ENCODE measurements at places on chromosomes 3 and 15. TPM values are rescaled to one million over a fixed set of nuclear protein-coding genes. Genes with fewer than 3 reads are reported as not detected.

The TMIE gene
- total RNA-seq, result not detected

The UROC1 gene
- not detected for total RNA-seq

The CHRNB4 gene
- total RNA-seq, result 0.14 TPM

The LRRC49 gene
- 11.0 TPM for total RNA-seq

The PRSS50 gene
- not detected for total RNA-seq

The KY gene
- total RNA-seq, result not detected

The FILIP1L gene
- total RNA-seq, result 21.1 TPM

The TFRC gene
- total RNA-seq, result 52.3 TPM

The CCR8 gene
- total RNA-seq, result not detected

The GPR62 gene
- not detected for total RNA-seq

The PDCD10 gene
- 83.5 TPM for total RNA-seq

The SERPINI1 gene
- total RNA-seq, result 3.0 TPM

The SLC9C1 gene
- not detected for total RNA-seq

The TMEM207 gene
- total RNA-seq, result not detected

The INKA1 gene
- 20.1 TPM for total RNA-seq

The NUP210 gene
- not detected for total RNA-seq

The ZNF717 gene
- total RNA-seq, result 10.4 TPM

The FETUB gene
- 0.07 TPM for total RNA-seq

The PLA2G4B gene
- 4.5 TPM for total RNA-seq

The CFAP100 gene
- total RNA-seq, result not detected

The ACOX2 gene
- 0.34 TPM for total RNA-seq

The WDR76 gene
- 23.1 TPM for total RNA-seq

The CSTA gene
- 336 TPM for total RNA-seq

The BAHD1 gene
- 13.2 TPM for total RNA-seq

The CD276 gene
- total RNA-seq, result 107 TPM

The PSTPIP1 gene
- 7.1 TPM for total RNA-seq

The GPR27 gene
- total RNA-seq, result 0.20 TPM

The COL6A5 gene
- total RNA-seq, result not detected

The UPK1B gene
- 4.8 TPM for total RNA-seq

The CNOT10 gene
- total RNA-seq, result 23.8 TPM

The GOLGA6A gene
- not detected for total RNA-seq

The AP3B2 gene
- 0.63 TPM for total RNA-seq

The GOLGA6D gene
- total RNA-seq, result not detected

The OXTR gene
- 0.63 TPM for total RNA-seq

The TUBGCP4 gene
- total RNA-seq, result 23.0 TPM

The MESP2 gene
- 0.88 TPM for total RNA-seq

The MUSTN1 gene
- total RNA-seq, result 0.65 TPM

Measured in foreskin keratinocyte (primary cell).